ENCODE measurements at places on chromosomes 16 and 17. TPM values are rescaled to one million over a fixed set of nuclear protein-coding genes. Genes with fewer than 3 reads are reported as not detected.

The CBX1 gene
- total RNA-seq = 27.7 TPM

The STH gene
- not detected for total RNA-seq

The BCL6B gene
- 0.16 TPM for total RNA-seq

The ABCC6 gene
- 2.2 TPM for total RNA-seq

The PLD6 gene
- total RNA-seq = 5.0 TPM

The GDPD1 gene
- total RNA-seq = 1.2 TPM

The LDHD gene
- total RNA-seq = 6.4 TPM

The ZP2 gene
- total RNA-seq = not detected

The SEPTIN1 gene
- total RNA-seq = 0.32 TPM

The PYCARD gene
- total RNA-seq = 29.9 TPM

The SNRNP25 gene
- 9.0 TPM for total RNA-seq

The PABPN1L gene
- not detected for total RNA-seq

The EPOP gene
- total RNA-seq = 1.5 TPM

The TBC1D26 gene
- not detected for total RNA-seq

The TPSB2 gene
- total RNA-seq = not detected

The GGA3 gene
- total RNA-seq = 18.7 TPM

The PRSS27 gene
- 1.8 TPM for total RNA-seq

The CDRT15 gene
- not detected for total RNA-seq

The MT1F gene
- total RNA-seq = 0.16 TPM

The LPO gene
- total RNA-seq = not detected

The TEX14 gene
- under 0.01 TPM for total RNA-seq

The CDH5 gene
- total RNA-seq = not detected

The KRT36 gene
- not detected for total RNA-seq

The SPN gene
- total RNA-seq = not detected

The PRKCA gene
- 40.4 TPM for total RNA-seq

All from hair follicle dermal papilla cell (primary cell).